ENCODE measurements at places on chromosomes 13 and 19.

DNA sequence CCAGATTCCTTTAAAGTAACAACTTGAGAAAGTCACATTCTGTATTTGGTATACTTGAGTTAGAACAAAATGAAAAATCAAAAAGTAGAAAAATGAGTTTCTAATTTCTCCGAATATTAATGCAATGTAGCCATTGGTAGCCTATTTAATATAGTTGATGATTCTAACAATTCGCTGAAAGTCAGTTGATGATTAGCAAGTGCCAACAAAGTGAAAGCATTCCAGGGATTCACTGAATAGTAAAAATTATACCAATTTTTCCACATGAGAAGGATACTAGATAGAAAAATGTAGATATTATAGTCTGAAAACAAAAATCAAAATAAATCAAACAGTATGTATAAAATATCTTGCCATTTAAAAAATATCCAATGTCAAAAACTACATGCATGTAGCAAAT is 117.2 kb downstream of the FREM2 start:
- DNase-seq, result no peak

GRCh38 chr13:36858290-36858689 is 39.3 kb downstream of the RFXAP start:
- peak; percentile 48 for DNase-seq

DNA sequence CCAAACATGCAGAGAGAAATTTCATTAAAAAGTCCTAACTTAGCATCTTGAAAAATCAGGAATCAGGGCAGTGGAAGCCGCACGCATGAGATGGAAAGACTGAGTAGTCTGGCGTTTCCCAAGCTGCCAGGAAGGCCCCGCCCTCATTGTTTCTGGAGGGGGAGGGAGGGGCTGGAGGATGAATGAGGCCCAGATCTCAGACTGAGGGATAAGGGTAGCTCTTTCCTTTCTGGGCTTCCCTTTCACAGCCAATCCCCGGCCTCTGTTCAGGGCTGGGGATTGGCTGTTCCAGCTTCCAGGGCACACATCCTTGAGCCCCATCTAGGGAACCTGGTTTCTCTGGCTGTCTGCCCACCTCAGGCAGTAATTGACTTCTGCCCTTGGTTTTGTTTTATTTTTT is 7.3 kb downstream of the C19orf53 start:
- DNase-seq, result no peak

GRCh38 chr13:42275098-42275471 is 3.1 kb downstream of the AKAP11 start:
- peak; percentile 78 for DNase-seq

DNA sequence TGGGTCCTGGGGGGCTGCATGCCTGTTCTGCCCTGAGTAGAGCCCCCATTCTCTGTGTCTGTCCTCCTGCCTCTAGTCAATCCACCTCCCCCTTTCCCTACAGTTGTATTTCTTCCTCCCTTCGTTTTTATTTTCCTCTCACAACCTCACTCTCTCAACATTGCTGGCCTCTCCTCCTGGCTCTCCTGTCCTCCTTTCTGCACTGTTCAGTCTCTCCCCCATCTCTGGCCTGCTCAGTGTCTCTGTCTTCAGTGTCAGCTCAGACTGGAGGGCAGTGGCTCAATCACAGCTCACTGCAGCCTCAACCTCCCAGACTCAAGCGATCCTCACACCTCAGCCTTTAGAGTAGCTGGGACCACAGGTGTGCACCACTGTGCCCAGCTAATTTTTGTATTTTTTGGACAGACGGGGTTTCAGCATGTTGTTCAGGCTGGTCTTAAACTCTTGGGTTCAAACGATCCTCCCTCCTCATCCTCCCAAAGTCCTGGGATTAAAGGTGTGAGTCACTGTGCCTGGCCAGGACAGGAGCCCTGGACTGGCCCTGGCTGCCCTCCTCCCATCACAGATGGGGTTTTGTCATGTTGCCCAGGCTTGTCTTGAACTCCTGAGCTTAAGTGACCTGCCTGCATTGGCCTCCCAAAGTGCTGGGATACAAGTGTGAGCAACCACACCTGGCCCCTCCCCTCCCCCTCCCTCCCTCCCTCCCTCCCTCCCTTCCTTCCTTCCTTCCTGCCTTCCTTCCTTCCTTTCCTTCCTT is 32.0 kb upstream of the IGFL1 start:
- DNase-seq, result no peak

GRCh38 chr13:52012512-52012836 is 276 bp downstream of the ALG11 start:
- no peak for DNase-seq

GRCh38 chr13:27644302-27644701 is 22.6 kb downstream of the POLR1D start:
- no peak for DNase-seq

DNA sequence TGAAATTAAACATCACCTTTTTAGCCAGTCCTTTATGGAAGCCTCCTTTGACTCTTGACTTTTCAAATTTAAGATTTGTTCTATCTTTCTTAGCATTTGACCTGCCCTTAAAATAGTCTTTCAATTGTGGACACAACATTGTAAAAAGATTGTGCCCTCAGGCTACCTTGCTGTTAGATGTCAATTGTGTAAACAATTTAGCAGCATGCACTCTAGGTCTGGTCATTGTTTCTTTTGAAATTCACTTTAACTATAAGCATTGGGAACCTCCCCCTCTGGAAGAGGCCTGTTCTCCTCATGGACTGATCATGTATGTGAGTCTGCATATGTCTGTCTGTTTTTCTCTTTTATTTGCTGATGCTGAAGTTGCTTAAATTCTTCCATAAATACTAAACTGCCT is 31.5 kb upstream of the PABPC3 start:
- DNase-seq, result no peak

GRCh38 chr13:77533875-77534788 is 1.4 kb upstream of the SCEL start:
- DNase-seq, result peak; percentile 58

- DNase-seq, result no peak
These were observed 490.7 kb downstream of the TDRD3 start for GRCh38 chr13:60887711-60888110.

- DNase-seq, result no peak
These were observed 148.6 kb upstream of the ZNF507 start for GRCh38 chr19:32196690-32197420.

- peak; percentile 98 for DNase-seq
These were observed at the start of gene NOSIP for GRCh38 chr19:49580264-49581006. NOSIP (minus strand) TSS chr19:49580556; CDS start chr19:49560691, 19,865 bp downstream.

DNA sequence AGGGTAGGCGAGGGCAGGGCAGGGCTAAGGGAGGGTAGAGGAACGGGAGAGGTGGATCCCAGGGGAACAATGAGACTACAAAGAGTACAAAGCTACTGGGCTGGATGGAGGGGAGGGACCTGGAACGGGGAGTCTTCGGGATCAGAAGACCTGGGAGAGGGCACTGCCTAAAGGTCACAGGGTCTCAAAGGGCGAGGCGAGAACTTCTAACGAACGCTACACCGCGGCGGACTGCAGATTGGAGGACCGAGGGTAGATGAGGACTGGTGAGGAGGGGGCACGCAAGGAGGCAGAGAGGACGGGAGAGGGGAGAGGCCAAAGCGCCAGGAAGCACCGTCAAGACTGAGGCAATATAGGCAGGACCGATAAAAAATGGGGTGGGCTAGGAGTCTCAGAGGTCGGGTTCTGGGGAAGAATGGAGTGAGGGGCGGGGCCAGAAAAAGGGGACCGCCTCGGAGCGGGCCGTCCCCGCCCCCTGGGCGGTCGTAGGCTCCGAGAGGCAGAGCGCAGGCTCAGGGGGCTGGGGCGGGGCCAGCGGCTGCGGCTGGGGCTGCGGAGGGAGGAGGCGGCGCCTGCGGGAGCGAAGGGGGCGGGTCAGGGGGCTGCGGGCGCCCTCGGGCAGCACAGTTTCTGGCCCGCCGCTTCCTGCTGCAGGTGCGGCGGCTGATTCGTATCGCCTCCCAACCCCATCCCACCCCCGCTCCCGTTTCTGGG is 1.3 kb upstream of the KCNC3 start:
- peak; percentile 88 for DNase-seq

All from inflammatory macrophage (primary cell).